NCI-H187 treated with DMSO at 0.1 percent for 48 hours (cell line): ENCODE measurements at places on chromosomes 3 and 15.

DNA sequence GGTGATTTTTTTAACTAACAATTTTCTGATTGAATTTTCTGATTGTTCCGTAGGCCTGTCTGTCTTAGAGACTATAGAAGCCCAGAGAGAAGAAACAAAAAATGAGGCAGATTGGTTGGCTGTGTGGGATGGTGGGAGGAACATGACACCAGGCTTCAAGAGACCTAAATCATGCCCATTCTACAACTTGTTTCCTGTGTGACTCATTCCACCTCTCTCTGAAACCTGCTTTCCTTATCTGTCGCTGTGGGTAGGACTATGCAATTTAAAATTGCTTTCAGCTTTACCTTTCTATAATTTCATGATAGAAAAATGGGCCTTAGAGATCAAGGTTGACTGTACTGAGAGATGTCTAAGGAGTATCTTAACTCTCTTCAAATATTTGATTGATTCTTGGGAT lies 44.5 kb downstream of the OXNAD1 start:
- no peak for DNase-seq

DNA sequence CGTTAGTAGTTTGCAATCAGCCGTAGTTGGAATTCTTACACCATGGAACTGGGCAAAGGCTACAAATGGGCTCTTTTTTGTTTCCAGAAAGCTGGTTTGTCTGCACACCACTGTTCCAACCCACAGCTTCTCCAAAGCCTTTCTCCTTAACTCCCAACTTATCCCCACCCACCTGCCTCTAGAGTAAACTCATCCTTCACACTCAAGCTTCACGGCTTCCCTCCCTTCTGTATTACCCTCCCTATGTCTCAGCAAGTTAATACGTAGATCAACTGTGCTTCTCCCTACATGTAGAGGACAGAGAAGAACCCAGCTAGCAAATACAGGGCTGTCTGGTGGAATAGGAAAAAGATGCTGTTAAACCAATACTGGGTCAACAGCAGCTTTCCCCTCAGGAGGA lies 363.0 kb upstream of the IL12A start:
- DNase-seq, result no peak

DNA sequence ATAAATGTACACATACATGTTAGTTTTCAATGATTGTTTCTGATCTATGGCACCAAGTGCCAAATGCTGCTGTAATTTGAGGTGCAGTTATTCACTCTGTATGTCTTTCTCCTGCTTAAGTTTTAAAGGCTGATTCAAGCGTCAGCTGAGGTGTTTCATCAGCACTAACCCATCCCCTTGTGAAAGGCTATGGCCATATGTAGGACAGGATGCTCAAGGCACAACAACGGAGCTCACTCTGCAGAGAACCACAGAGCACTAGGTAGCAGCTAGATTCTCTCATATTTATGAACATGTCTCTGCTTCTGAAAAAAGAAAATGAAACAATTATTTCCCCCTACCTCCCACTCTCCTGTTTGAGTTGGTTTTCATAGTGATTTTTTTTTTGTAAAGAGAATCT lies 340.0 kb upstream of the TMCO5A start:
- no peak for DNase-seq

GRCh38 chr3:146449613-146450012 lies 19.7 kb downstream of the PLSCR2 start:
- DNase-seq, result no peak

DNA sequence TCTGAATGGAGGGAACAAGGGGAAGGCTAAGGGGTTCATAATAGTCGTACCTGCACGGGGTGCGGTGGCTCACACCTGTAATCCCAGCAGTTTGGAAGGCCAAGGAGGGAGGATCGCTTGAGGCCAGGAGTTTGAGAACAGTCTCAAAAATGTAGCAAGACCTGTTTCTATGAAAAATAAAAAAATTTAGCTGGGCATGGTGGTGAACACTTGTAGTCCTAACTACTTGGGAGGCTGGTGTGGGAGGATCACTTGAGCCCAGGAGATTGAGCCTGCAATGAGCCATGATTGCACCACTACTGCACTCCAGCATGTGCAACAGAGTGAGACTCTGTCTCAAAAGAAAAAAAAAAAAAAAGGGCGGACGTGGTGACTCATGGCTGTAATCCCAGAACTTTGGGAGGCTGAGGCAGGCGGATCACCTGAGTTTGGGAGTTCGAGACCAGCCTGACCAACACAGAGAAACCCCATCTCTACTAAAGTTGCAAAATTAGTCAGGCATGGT lies 17.9 kb upstream of the HDAC11 start:
- no peak for DNase-seq

DNA sequence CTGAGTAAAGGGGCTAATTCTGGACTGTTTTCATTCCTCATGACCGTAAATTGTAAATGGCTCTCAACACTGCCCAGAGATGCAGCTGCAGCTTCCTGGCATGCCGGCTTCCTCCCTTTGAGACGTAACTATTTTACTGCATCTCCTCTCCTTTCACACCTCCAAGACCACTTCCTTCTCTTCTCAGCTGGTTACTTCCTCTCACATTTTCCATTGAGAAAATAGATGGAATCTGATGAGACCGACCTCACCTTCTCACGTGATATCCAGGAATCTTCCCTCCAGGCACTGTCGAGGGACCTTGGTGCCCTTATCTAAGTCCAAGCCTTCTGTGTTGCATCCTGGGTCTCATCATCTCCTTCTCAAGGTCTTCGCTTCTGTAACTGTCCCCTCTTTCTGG lies 12.7 kb downstream of the LYSMD4 start:
- DNase-seq, result no peak

GRCh38 chr15:71115567-71116351 lies 488 bp downstream of the THSD4 start:
- no peak for DNase-seq

- DNase-seq, result no peak
These were observed 29.5 kb downstream of the DNAH1 start for GRCh38 chr3:52345521-52346109.

GRCh38 chr3:1214933-1215332 lies 122.1 kb downstream of the CNTN6 start:
- DNase-seq, result no peak

DNA sequence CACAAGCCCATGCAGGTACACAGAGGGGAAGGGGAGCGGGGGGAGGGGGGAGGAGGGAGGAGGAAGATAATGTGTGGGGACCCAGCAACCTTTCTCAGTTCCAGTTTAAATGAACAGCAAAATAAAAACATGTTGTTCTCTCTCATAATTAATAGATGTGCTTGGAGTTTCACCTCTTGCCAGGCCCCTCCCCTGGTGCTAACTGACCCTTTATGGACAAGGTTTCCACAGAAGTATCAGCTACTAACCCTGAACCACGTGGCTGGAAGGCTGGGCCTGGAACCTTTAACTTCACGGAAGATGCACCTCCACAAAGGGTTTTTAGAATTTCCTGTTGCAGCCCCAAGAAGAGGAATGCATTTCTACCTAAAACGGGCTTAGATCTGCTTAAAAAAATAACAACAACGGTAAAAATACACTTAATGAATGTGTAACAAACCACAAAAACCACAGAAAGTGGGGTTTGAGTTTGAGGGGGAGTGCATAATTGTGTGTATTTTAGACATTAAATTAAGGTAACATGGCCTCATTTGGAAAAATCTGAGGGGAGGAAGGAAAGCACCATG lies 14.8 kb upstream of the SMAD3 start:
- DNase-seq, result no peak

DNA sequence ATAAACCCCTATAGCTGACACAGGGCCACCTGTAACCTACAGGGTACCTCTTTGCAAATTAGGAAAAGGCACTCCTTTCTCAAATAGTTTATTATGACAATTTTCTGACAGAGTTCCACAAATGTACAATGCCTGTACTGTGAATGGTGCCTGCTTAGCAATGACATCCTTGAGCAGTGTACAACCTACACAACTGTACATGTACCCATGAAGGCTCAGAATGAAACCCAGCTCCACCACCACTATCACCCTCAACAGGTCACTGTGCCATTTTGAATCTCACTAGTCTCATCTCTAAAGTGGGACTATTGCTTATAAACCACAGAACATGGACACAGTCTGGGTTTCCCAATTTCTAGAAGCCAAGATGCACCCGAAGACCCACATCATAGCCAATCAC lies 7.0 kb downstream of the MFGE8 start:
- DNase-seq, result no peak

DNA sequence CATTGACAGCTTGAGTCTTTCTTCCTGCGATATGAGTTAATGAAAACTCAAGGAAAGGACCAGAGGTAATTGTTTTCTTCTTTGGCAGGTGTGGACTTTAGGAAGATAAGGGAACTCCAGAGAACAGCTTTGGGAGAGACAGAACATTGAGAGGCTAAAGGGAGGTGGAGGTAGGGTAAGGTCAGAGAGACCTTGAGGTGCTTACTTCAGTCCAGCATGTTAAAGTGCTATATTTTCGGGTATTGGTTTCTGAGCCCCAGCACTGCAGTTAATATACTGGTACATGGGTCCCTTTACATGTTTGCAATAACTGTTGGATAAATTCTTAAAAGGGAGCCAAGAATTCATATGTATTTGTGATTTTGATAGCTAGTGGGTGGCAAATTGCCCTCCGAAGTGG lies 322.1 kb downstream of the THSD4 start:
- DNase-seq, result no peak

GRCh38 chr3:142866841-142867631 lies 21.8 kb downstream of the PCOLCE2 start:
- DNase-seq, result peak; percentile 67

DNA sequence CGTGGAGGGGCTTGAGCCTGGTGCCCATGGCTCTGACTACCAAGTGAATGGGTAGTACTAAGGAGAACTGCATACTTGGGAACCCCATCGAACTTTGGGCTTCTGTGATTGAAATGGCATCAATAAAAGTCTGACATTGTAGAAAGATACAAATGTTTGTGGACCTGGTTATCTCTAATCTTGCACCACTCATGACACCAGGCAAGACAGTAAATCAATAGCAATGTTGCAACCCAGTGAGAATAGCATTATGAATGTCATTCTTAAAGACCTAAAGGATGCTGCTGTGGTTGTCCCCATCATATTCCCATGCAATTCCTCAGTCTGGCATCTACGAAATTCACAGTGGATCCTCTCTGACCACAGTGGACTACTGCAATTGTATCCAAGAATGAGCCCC lies 233.6 kb upstream of the LYSMD4 start:
- DNase-seq, result no peak

DNA sequence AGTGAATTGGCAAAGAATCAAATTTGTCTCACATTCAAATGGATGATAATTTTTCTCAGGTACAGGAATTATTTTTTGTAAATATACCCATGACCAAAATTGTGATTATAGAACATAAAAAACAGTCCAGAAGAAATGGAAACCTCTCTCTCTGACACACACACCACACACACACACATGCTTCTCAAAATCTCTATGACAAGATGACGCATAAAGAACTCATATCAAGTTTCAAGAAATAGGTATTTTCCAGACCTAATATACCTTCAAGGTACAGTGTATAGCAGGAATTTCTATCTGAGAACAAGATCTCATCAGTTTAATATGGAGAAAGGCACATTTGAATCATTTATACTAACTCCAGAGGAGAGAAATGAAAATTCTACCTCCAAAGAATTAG lies 1069.1 kb upstream of the ALCAM start:
- DNase-seq, result no peak

- no peak for DNase-seq
These were observed 17.3 kb downstream of the CHST14 start for GRCh38 chr15:40487816-40488682.

DNA sequence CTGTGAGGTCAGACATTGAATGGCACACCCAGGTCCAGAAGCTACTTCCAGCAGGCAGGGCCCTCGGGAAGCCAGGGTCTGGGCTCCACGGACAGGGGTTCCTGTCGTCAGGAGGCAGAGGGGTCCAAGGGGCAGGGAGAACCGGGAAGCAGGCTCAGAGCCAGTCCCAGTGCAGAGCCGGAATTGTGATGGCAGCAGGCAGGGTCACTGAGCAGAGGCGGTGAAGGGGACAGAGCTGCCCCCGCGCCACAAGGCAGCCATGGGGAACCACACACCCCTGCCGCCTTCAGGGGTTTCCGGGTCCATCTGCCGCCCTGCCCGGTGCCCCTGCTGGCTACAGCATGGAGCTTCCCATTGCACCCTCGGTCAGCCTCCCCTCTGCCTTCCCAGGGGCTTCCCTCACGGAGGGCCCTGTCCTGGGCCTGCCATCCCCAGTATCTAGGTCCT lies 136.9 kb downstream of the NSMCE3 start:
- DNase-seq, result no peak

DNA sequence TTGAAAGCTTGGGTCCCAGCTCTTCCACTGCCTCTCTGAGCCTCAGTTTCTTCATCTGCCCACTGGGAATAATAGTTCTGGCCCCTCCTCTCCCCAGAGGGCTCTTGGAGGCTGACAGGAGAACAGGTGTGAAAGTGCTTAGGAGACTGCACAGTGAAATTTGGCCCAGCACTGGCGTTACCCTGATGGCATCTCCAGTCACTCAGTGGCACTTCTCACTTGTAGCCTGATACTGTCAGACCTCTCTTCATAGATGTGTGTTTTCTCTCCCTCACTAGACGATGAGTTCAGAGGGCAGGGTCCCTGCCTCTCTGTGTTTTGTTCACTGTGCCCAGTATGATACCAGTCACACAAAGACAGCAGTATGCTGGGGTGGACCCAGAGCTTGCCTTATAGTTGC lies 22.2 kb upstream of the IGDCC3 start:
- DNase-seq, result no peak

- peak; percentile 51 for DNase-seq
These were observed 88.0 kb downstream of the NUP210 start for GRCh38 chr3:13332158-13332557.

DNA sequence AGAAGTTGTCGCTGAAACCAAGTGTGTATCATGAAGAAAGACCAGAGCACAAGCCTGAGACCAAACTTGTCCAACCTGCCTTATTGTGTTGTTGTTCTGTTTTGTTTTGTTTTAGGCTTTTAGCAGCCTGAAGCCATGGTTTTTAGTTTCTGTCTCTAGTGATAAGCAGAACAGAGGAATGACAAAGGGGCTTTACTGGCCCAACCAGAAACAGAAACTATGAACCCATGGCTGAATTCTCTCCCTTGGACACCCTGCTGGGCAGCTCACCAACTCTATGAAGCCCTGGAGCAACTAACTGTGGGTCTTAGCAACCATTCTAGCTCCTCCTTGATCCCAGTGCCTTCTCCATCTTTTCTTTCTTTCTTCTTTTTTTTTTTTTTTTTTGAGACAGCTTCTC lies 30.3 kb downstream of the HCLS1 start:
- DNase-seq, result no peak

GRCh38 chr3:44442596-44443309 lies 34.7 kb downstream of the ZNF445 start:
- no peak for DNase-seq

DNA sequence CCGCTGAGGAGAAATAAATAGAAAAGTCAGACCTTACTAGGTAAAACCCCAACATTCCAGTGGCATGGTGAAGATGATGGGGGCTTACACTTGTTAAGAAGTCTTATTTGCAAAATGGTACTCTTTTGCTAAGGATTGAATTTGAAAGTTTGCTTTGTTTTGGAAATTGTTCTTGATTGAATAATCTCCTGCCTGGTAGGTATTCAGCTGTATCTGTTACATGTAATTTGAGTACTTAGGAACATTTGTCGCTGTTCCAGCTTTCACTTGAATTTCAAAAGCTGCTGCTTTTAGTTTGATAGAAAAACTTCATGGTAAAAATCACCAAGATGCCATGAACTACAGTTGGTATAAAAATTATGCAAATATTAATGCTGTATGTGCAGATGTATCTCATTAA lies 44.6 kb downstream of the TFG start:
- no peak for DNase-seq
